ENCODE measurements at places on chromosomes 6 and 20.
A peak's percentile ranks its signal among the peaks of the same experiment; 100 is the strongest.

DNA sequence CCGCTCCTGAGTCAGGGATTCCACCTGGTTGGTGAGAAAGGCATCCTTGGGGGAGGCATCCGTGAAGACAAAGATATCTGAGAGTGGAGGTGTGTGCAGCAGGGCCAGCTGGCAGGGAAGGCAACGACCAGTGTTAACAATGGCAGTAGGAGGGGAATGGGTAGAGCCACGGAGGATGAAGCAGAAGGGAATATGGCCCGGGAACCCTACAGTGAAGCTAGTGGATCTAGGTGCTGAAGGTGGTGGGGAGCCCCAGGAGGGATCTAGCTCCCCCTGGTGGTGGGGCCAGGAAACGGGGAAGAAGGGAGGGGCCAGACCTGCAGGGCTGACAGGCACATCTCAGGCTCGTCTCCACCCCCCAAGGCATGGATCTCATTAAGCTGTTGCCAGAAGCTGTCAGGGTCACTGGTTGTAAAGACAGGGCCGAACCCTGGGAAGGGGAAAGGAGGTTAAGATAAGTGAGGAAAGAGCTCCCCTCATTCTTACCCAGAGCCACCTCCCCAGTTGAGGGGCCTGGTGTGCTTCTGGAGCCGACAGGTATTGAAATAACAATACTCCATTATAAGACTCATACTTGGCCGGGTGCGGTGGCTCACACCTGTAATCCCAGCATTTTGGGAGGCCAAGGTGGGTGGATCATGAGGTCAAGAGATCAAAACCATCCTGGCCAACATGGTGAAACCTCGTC lies 7.3 kb downstream of the VWA7 start:
- peak; percentile 29 for DNase-seq

- peak; percentile 71 for DNase-seq
Measured at GRCh38 chr6:138577151-138577915, 78.0 kb upstream of the NHSL1 start.

DNA sequence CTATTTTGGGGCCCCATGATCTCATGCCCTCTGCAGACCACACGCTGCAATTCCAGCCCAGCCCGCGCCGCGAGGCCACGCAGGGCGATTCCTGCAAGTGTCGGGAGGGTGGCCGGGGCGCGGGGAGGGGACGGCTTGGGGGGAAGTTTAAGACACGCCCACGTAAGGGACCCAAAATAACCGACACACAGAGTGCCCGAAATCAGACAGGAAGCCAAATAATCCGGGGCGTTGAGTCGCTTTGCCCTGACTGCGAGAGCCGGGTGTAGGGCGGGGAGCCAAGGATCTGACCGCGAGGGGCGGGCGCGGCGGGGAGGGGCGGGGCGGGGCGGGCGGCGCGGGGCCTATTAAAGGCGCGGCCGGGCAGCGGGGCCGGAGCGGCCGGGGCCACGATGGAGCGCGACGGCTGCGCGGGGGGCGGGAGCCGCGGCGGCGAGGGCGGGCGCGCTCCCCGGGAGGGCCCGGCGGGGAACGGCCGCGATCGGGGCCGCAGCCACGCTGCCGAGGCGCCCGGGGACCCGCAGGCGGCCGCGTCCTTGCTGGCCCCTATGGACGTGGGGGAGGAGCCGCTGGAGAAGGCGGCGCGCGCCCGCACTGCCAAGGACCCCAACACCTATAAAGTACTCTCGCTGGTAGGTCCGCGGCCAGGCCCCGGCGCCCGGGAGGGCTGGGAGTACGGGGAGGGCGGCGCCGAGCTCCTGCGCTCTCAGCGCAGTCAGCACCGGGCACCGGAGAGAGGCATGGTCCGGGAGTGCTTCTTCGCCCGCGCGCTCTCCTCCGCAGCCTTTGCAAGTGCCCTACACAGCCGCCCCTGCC lies at the start of gene ENPP1:
Gene ENPP1 (plus strand): TSS at position 377 of the 816 bp plus-strand sequence. CDS start 16 bp downstream, at position 393.
- peak; percentile 86 for DNase-seq

GRCh38 chr20:60214901-60215815 lies 256.9 kb downstream of the CDH26 start:
- DNase-seq: no peak

DNA sequence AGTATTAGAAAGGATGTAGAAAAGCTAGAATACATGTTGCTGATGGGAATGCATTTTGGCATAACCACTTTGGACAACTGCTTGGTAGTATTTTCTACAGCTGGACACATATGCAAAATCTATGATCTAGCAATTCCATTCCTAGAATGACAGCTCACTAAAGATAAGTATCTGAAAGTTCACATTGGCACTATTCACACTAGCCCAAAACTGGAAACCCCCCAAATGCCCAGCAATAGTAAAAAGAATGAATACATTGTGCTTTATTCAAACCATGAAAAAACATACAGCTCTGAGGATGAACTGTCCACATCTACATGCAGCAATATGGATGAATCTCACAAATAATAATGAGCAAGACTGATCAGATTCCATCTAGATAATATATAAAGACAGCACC lies 79.0 kb downstream of the PPP1R3G start:
- no peak for DNase-seq

Measured in retina (tissue), 1 donor.